ENCODE measurements at places on chromosomes 3 and 15.

DNA sequence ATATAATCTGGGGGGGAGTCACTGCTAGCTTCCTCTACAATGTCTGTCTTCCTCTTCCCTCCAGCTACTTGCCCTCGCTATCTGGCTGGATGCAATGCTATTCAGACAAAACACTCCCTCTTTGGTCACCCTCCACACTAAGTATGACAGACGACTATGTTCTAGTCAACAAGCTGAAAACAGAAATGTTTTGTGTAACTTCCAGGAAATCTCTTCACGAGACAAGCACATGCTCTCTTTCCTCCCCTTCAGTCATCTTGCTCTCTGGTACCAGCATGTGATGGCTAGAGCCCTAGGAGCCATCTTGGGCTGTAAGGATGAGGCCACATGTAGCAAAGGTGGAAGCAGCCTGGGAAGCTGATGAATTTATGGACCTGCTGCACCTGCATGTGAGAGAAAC lies 151.3 kb downstream of the ARRDC4 start:
- no peak for DNase-seq

GRCh38 chr15:26698555-26698954 lies 74.3 kb downstream of the GABRB3 start:
- DNase-seq: no peak

DNA sequence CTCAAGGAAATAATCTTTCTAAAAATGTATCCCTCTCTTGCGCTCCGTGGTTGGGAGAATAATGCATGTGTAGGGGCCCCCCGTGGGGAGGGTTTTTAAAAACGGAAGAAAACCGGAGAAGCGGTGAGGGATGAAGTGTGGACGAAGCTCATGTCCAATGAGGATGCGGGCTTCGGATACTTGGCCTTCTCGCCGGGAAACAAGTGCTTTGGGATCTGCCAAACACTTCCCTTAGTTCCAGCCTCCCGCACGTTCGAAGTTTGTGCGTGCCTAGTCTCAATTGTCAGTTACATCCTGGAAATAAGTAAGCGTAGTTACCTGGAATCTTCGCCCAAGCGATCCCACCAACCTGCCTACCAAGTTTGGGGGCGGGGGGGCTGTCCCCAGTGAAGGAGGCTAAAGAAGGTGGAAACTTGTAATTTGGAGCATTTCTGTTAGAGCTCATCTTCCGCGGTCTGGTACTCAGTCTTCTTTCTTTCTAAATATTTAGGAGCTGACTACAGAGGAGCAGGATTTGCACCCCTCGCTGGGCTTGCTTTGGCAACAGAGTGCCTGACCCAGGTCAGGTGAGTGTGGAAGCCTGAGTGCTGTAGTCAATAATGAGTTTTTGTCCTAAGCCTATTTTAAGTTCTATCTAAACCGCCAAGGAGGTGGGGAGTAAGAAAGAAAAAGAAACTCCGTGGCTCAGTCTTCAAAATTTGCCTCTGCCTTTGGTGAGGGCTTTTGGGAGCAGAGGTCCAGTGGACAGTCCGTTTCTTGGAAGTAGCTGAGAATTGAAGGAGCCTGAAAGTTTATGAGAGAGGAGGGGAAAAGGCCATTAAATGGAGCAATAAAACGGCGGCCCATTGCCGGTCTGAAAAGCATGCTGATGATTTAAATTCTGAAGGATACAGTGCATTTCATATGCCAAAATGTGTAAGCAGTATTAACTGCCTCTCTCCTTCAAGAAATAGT lies 1.1 kb downstream of the ITPR1 start:
- DNase-seq: no peak

- no peak for DNase-seq
Observed at GRCh38 chr3:36332139-36332538, 48.2 kb upstream of the STAC start.

DNA sequence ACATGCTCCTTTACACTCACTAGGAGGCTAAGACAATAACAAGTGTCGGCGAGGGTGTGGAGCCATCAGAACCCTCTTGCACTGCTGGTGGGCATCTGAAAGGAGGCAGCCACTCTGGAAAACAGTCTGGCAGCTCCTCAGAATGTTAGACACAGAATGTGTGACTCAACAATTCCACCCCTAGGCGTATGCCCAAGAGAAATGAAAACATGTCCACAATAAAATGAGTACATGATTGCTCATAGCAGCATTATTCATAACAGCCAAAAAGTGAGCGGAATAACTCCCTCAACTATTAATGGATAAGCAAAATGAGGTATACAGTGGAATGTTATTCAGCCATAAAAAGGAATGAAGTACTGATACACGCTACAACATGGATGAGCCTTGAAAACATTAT lies 57.8 kb downstream of the WNT7A start:
- DNase-seq: peak; percentile 2

GRCh38 chr15:79015416-79015815 lies 70.6 kb upstream of the CTSH start:
- no peak for DNase-seq

- no peak for DNase-seq
Observed at GRCh38 chr3:127679534-127680145, 6.9 kb downstream of the ABTB1 start.

DNA sequence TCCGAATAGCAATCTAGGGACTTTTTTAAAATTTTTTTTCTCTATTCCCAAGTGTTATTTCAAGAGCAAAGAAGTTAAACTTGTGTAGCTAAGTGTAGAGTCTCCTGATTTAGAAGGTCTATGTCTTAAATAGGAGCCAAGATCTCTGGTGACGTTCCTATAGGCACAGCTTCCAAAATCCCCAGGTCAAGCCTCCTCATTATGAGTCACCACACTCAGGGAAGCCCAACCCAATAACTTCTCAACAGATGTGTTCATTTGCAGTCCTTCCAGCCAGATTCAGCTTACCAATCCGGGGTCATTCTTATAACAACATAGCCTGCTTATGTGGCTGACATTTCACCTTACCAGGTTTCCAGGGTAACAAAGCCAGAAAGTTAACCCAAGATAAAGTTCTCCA lies 270.3 kb downstream of the IL5RA start:
- DNase-seq: no peak

DNA sequence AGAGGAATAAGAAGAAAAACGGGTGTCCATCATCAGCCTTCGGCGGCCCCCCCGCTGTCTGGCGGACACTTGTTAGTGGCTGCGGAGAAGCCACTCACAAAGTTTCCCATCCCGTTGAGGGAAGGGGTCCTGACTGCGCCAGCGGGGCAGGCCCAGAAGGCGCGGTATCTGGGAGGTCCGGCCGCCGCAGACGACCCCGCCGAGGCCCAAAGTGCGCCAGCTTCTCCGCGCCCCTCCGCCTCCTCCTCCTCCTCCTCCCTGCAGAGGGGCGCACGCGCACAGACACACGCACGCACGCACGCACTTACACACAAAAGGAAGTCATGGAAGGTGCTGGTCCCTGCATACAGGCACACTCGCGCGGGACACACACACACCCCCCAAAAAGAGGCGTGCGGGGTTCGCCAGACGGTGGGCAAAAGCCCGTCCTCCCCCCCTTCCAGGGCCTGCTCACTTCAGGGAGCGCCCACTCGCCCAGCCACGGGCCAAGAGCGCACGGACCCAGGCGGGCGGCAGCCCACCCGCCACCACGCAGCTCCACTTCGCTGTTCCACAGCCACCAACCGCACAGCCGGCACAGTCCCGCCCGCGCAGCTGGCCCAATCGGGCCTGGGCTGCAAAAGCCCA lies 18.0 kb downstream of the ZNF148 start:
- DNase-seq: peak; percentile 24

GRCh38 chr3:67123914-67124313 lies 125.8 kb downstream of the KBTBD8 start:
- DNase-seq: no peak

GRCh38 chr3:39232859-39233258 lies 40.5 kb upstream of the XIRP1 start:
- DNase-seq: no peak

DNA sequence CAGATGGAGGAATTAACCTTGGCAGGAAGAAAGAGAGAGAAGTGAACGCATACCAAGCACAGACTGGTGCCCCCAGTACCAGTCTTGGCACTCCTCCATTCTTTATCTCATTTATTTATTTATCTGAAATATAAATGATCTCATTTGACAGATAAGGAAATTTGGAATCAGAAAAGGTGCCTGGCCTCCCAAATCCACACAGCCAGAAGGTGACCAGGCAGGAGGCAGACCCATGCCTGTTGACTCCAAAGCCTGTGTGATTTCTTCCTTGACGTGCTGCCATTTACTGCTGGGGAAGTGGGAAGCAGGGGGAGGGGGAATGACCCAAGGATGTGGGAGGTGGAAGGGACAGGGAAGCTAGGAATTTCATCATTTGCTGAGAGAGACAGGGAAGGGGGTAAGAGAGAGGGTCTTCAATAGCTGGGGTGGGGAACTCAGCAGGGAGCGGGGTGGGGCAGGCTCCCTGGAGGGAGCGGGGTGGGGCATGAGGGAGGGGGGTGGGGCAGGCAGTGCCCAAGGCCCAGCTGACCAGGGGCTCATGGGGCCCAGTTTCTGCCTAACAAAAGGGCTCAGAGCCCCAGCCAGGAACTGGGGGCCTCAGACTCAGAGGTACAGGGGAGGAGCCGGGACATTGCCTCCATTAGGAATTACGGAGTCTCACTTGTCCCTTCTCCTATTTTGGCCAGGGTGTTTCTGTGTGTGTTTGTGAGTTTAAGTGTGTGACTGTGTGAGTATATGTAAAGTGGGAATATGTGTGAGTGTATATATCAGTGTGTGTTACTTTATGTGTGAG lies 63.0 kb downstream of the MINAR1 start:
- DNase-seq: no peak

GRCh38 chr3:154684021-154684420 lies 254.0 kb upstream of the GPR149 start:
- no peak for DNase-seq

DNA sequence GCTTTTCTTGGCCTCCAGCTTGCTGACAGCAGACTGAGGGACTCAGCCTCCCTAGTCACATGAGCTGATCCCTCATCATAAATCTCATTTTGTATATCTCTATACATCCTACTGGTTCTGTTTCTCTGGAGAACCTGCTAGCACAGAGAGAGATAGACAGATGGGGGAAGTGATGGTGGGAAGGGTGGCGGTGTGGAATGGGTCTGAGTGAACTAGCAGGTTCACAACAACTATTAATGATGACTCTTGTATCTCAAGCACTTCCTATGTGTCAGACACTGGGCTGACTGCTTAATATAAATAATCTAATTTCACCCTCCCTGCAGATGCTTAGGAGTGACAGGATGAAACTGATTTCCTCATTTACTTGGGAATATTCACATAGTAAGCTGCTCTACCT lies 106.9 kb upstream of the TLE3 start:
- no peak for DNase-seq

GRCh38 chr3:13828501-13829265 lies 51.2 kb downstream of the WNT7A start:
- no peak for DNase-seq

DNA sequence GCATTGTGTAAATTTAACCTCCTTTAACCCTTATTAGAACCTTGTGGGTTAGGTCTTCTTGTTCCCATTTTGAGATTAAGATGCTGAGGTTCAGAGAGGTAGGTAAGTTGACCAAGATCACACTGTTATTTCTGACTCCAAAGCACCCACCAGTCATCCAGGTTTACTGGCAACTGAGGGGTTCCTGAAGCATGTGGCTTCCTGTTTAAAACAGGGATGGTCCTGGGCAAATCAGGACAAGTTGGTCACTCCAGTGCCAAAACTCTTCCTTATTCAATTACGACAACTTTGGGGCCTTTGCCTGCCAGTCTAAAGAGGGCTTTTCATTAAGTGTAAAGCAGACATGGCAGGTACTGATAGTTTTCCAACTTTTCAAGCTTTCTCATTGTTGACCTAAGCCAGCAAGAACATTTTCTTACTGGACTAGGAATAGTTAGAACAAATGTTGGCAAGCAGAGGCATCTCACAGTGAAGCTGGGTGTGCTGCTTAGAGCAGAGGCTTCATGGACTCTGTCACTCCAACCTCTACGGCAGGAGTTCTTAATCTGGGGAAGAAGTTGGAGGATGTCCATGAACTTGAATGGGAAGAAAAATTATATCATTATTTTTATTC lies 149.4 kb upstream of the ADAMTS9 start:
- DNase-seq: no peak

- no peak for DNase-seq
Observed at GRCh38 chr15:72112805-72113204, 5.1 kb downstream of the MYO9A start.

DNA sequence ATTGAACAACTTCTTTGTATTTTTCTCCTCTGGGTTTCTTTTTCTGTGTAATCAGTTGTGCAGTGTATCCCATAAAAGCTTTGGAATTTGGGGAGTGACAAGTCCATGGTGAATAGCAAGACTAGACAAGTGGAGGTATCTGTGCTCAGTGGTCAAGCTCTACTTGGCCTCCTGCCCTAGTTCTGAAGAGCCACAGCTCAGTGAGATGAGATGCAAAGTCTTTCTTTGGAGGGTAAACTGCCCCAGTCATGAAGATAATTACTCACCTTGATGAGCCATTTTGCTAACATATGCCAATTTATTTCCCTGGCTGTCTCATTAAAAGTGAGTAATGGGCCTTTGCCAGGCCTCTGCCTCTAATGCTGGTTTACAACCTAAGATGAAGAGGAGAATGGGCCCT lies 271.2 kb upstream of the TRIM42 start:
- DNase-seq: no peak

- no peak for DNase-seq
Observed at GRCh38 chr3:31004025-31004678, 109.7 kb upstream of the GADL1 start.

DNA sequence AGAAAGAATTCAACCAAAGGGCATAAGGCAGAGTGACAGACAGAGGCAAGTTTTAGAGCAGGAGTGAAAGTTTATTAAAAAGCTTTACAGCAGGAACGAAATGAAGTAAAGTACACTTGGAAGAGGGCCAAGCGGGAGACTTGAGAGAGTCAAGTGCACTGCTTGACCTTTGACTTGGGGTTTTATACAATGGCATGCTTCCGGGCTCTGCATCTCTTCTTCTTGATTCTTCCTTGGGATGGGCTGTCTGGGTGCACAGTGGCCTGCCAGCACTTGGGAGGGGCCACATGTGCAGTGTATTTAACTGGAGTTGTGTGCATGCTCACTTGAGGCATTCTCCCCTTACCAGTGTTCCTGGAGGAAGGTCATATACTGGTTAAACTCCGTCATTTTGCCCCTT lies 30.4 kb upstream of the KLHL25 start:
- no peak for DNase-seq

DNA sequence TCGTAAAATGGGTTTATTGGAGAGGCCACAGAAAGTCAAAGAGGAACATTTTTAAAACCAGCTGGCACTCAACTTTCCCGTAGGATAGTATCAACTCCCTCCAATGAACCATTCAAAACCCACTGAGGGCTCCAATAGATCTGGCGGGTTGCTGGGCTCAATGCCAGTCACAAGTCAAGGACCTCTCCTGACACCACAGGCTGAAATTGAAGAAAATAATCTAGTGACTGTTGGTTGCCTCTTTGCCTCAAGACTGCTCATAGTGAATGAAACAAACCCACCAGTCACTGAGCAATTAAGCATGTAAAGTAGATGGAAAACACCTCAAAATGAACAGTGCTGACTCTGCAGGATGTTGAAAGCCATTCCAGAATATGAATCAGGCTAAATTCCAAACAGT lies 500.6 kb upstream of the AGTR1 start:
- DNase-seq: no peak

DNA sequence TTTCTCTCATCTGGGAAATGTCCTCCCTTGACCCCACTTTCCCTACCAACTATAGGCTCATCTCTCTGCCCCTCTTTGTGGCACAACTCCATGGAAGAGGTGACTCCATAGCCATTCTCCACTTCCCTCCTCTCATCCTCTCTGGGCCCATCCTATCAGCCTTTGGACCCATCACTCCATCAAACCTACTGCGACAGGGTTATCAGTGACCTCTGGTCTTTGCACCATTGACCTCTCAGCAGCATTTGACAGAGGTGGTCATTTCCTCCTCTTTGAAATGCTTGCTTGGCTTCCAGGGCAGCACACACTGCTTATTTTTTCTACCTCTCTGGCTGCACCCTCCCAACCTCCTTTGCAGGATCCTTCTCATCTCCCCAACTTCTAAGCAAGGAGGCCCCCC lies 113.1 kb upstream of the SLC25A36 start:
- DNase-seq: no peak
